Upper lobe of right lung (tissue), 1 donor: ENCODE measurements at places on chromosomes 3 and 15. TPM values are rescaled to one million over a fixed set of nuclear protein-coding genes. Genes with fewer than 3 reads are reported as not detected.
A peak's percentile ranks its signal among the peaks of the same experiment; 100 is the strongest.

GRCh38 chr15:59751552-59752413, 62.7 kb upstream of the BNIP2 start:
- no peak for DNase-seq
- H3K27ac ChIP-seq: no peak overlapping the region
- H3K4me1 ChIP-seq: no peaks in the 10 kb centered on the region
- no peaks in the 10 kb centered on the region for H3K36me3 ChIP-seq
- H3K27me3 ChIP-seq: peaks cover 4% of the 10 kb centered on the region
- H3K4me3 ChIP-seq: no peak overlapping the region

DNA sequence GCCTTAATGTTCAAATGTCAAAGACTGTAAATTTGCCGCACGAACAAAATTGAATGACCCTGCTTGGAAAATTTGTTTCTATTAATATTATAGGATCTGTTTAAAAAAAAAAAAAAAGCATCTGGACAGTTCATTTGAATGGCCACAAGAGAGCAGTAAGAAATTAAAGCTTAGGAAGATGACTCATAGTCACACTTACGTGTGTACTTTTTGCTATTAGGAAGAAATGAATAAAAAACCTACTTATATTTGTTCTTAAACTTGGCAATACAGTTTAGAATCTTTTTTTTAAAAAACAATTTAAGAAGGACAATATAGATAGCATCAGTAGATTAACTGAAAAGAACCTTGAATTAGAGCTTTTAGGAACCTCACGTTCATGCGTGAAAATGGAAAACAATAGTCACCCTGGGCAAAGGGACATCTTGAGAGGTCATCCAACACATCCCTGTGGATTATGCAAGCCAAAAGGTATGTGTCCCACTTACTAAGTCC, 621.8 kb downstream of the MECOM start:
- no peaks in the 10 kb centered on the region for H3K27me3 ChIP-seq
- no peak for DNase-seq
- no peaks in the 10 kb centered on the region for H3K36me3 ChIP-seq
- no peaks in the 10 kb centered on the region for H3K4me1 ChIP-seq
- no peak overlapping the region for H3K27ac ChIP-seq
- H3K4me3 ChIP-seq: no peak overlapping the region

- no peak overlapping the region for H3K4me3 ChIP-seq
- no peaks in the 10 kb centered on the region for H3K36me3 ChIP-seq
- DNase-seq: no peak
- H3K27ac ChIP-seq: no peak overlapping the region
These were observed 123.8 kb downstream of the TAFA4 start for GRCh38 chr3:68808563-68808962.

DNA sequence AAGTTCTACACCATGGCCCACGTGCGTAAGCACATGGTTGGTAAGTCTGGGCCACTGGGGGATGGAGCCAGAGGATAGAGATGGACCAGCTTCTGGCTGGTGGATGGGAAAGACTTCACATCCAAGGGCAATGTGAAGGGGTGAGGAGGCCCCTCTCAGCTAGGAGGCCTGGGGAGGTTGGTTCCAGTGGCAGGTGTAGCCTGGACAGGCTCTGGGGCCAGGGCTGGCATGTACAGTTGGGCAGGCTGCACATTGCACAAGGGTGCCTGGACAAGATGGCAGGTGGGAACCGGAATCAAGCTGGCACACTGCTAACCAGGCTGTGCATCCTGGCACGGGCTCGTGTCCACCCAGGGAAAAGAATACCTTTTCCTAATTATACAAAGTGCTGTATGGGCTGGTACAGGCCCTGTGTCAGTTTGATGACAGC, 8.1 kb downstream of the ZBTB47 start:
- DNase-seq: no peak
- H3K27ac ChIP-seq: no peak overlapping the region
- H3K27me3 ChIP-seq: no peaks in the 10 kb centered on the region
- peaks cover 2% of the 10 kb centered on the region for H3K4me1 ChIP-seq
- peaks cover 9% of the 10 kb centered on the region for H3K36me3 ChIP-seq

DNA sequence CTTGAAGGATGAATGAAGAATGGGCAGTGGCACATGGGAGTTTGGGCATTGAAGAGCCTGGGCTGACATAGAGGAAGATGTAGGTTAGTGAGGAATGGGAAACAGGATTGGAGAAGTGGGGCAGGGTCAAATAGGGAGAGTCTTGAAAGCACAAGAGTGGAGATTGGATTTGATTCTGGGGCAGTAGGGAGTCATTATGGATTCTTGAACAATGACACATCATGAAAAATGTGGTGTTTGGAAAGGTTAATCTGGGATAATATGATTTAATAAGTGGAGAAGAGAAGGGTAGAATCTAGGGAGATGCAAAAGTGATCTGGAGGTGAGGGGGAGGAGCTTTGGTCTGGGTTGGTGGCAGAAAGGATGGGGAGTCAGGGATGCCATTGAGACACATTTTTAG, 45.4 kb upstream of the ROPN1 start:
- H3K36me3 ChIP-seq: no peaks in the 10 kb centered on the region
- no peak for DNase-seq
- peaks cover 14% of the 10 kb centered on the region for H3K27me3 ChIP-seq
- H3K4me3 ChIP-seq: no peak overlapping the region
- peaks cover 9% of the 10 kb centered on the region for H3K4me1 ChIP-seq

DNA sequence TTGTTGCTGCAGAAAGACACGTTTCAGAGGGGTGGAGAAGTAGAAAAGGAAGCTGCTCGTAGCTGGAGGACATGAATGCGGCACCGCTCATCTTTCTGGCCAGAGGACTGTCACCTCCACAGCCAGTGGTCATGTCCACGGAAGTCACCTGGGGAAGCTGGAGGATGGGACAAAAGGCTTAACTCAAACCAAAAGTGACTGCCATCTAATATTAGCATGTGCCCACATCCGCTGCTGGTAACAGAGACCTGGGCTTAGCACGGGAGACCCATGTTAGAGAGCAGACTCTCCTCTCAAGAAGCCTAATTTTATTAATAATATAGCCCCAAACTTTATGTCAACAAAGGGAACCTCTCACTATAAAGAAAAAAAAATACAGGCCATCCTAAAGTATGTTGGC, 5.9 kb downstream of the MEX3B start:
- no peak overlapping the region for H3K4me3 ChIP-seq
- no peaks in the 10 kb centered on the region for H3K36me3 ChIP-seq
- no peaks in the 10 kb centered on the region for H3K27me3 ChIP-seq
- no peak for DNase-seq

DNA sequence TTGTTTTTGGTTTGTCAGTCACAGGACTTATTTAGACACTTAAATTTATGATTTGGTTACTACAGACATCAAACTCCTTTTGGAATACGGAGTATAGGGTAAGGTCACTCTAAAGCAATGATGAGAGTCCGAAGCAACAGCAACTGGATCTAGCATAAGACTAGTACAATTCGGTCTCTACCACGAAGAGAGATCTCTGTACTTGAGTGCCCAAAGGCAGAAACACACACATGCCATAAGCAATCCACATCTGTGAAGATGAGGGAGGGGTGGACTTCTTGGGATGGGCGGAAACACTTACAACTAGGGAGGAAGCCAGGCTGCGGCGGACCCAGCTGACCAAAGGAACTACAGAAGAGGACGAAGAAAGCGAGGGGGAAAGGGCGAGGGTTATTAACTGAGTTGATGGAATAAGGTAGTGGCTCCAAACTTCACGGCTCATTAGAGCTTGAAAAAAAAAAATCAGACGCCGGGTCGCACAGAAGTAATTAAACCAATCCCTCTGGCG, 595 bp downstream of the DPH6 start:
- H3K36me3 ChIP-seq: no peaks in the 10 kb centered on the region
- peak overlapping the region; percentile 98 for H3K27ac ChIP-seq
- H3K4me3 ChIP-seq: peak overlapping the region; percentile 75
- no peaks in the 10 kb centered on the region for H3K27me3 ChIP-seq
- H3K4me1 ChIP-seq: peaks cover 11% of the 10 kb centered on the region

DNA sequence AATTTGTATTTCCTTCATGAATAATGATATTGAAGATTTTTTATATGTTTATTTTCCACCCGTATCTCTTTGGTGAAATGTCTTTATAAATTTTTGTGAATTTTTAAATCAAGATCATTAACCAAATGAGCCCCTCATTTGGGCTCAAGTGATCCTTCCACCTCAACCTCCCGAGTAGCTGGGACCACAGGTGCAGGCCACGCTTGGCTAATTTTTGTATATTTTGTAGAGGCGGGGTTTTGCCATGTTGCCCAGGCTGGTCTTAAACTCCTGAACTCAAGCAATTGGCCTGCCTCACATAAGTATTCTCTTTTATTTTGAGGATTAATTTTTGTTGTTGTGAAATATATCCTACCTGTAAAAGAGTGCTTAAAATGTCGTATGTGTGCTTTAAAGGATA, 4.9 kb downstream of the BBS4 start:
- no peaks in the 10 kb centered on the region for H3K36me3 ChIP-seq
- no peak for DNase-seq
- H3K4me1 ChIP-seq: peaks cover 4% of the 10 kb centered on the region

GRCh38 chr3:10674578-10674977, 141.4 kb upstream of the SLC6A11 start:
- H3K27ac ChIP-seq: no peak overlapping the region
- H3K4me3 ChIP-seq: no peak overlapping the region
- H3K36me3 ChIP-seq: no peaks in the 10 kb centered on the region
- H3K27me3 ChIP-seq: no peaks in the 10 kb centered on the region
- no peaks in the 10 kb centered on the region for H3K4me1 ChIP-seq
- no peak for DNase-seq

GRCh38 chr3:127744253-127744815, 71.6 kb downstream of the ABTB1 start:
- H3K27ac ChIP-seq: peak overlapping the region; percentile 42
- H3K4me3 ChIP-seq: no peak overlapping the region
- H3K27me3 ChIP-seq: no peaks in the 10 kb centered on the region
- H3K36me3 ChIP-seq: no peaks in the 10 kb centered on the region

Gene TLR9
- total RNA-seq: 0.87 TPM

Gene TRIM42
- not detected for total RNA-seq

Gene FETUB
- not detected for total RNA-seq

Gene PFKFB4
- total RNA-seq: 11.0 TPM
